ENCODE measurements at places on chromosomes 11 and 22.

- no peak for DNase-seq
Measured at GRCh38 chr22:32950366-32950765, 107.8 kb downstream of the SYN3 start.

GRCh38 chr11:44494785-44495184 is 70.7 kb upstream of the CD82 start:
- DNase-seq, result no peak

GRCh38 chr11:16013649-16014275 is 342.6 kb downstream of the SOX6 start:
- DNase-seq, result no peak

DNA sequence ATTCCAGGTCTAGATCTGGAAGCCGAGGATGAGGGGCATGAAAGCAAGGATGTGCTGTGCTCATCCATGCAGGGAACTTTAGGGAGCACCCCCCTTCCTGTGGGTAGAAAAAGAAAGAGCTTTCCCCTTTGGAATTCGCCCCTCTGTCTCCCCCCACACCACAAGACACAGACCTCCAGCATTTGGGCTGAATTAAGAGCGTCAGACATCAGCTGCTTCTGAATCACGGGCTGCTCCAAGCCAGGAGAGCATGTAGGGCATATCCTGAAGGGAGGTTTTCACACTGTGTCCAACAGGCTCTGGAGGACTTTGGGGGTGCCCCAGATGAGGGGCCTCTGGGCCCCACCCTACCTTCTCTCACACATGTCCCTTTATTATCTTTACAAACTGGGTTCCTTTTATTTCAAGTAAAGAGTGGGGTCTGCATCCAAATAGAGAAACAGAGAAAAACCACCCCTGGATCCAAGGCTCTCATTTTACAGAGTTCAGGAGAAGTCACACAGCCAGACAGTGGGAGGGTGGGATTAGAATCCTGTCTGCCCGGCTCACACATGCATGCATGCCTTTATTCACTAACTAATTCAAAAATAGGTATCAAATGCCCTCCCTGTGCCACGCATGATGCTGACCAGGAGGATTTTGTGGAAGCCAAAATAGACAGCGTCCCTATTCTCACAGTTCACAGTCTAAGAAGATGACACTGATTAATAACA is 52.8 kb downstream of the LRRC32 start:
- no peak for DNase-seq

DNA sequence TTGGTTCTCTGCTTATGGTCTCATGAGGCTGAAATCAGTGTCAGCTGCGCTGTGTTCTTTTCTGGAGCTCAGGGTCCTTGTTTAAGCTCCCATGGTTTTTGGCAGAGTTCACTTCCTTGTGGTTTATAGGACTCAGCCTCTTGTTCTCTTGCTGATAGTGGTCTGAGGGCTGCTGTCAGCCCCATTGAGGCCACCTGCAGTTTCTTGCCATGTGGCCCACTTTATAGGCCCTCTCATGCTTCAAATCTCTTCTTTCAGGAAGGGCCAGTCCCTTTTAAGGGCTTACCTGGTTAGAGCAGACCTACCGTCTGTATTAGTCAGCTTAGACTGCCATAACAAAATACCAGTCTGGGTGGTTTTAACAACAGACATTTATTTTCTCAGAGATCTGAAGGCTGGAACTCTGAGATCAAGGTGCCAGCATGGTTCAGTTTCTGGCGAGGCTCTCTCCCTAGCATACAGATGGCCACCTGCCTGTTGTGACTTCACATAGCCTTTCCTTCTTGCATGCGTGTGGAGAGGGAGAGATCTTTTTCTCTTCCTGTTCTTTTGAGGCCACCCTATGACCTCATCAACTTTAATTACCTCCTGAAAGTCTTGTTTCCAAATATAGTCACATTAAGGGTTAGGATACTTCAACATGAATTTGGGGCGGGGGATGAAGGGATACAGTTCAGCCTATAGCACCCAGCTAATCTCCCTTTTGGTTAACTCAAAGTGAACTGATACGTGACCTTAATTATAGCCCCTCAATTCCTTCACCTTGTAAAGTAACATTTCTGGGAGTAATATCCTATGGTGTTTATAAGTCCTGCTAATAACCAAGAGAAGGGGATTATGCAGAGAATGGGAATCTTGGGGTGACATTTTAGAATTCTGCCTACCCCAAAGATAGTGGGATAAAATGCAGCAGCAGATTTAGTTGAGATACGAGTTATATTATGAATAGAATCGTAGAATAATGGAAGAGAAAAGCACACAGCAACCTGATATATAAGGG is 131.8 kb downstream of the UVRAG start:
- no peak for DNase-seq

DNA sequence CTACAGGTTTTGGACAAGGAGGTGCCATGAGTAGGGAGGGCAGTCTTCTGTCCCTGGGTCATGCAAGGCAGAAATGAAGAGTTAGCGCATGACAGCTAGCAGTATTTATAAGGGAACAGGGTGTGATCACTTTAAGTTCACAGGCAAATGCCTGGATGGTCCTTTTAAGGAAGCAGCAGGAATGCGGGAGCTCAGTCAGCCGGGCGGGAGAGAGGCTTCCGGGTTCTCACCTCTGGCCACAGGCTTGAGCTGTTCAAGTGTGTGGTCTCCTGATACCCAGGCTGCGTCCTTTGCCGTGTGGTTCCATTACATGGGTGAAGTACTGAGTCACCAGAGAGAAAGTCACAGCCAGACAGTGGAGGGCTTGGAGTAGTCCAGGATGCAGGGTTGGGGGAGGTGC is 105.4 kb downstream of the BCR start:
- no peak for DNase-seq

DNA sequence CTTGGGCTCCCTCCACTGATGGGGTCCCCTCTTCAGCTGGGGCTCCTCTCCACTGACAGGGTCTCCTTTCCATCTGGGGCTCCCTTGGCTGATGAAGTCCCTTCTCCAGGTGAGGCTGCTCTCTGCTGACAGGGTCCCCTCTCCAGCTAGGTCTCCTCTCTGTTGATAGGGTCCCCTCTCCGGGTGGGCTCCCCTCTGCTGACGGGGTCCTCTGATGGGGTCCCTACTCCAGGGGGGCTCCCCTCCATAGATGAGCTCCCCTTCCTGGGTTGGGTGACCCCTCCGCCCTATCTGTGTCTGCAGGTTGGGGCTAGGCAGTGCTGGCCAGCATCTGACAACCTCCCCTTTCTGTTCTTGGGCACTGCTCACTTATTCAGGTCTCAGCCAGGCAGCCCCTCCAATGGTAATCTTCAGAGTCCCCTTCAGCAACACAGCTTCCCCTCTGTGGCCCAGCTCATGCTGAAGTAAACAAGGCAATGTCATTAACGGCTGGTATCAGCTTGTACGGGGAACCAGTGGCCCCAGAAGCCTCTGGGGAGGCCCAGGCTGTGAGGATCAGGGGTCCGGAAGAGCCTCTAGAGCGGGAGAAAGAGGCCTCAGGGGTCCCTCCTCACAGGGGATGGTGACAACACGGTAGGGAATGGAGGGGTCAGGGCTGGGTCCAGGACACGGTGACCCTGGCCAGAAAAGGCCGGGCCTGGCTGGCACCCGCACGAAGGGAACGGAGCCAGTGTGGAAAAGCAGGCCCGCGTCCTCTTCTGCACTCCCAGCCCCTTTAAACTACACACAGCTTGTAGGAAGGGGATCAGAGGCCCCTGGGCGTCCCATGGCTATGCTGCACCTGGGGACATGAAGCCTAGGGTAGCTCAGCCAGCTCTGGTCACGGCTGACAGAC is 9.6 kb upstream of the CD81 start:
- no peak for DNase-seq

GRCh38 chr11:61098778-61099177 is 3.5 kb upstream of the CD5 start:
- DNase-seq, result no peak

GRCh38 chr22:36927671-36928070 is 14.2 kb downstream of the CSF2RB start:
- DNase-seq, result no peak

DNA sequence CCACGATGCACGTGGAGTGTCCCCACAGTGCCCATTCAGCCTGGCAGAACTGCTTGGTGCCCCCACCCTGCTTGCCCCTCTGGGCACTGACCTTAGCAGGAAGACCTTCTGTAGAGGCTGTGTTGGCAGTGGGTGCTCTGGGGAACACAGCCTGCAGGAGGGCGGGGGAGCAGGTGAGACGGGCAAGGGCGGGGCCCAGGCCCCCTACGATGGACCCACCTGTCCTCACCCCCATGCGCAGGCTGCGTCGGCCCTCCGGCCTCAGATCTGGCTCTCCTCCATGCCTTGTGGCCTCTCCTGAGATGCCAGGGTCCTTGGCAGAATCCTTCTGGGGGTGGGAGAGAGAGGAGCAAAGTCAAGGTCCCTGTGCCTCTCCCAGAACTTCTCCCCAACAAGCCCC is 10.9 kb downstream of the CDC42BPG start:
- no peak for DNase-seq

DNA sequence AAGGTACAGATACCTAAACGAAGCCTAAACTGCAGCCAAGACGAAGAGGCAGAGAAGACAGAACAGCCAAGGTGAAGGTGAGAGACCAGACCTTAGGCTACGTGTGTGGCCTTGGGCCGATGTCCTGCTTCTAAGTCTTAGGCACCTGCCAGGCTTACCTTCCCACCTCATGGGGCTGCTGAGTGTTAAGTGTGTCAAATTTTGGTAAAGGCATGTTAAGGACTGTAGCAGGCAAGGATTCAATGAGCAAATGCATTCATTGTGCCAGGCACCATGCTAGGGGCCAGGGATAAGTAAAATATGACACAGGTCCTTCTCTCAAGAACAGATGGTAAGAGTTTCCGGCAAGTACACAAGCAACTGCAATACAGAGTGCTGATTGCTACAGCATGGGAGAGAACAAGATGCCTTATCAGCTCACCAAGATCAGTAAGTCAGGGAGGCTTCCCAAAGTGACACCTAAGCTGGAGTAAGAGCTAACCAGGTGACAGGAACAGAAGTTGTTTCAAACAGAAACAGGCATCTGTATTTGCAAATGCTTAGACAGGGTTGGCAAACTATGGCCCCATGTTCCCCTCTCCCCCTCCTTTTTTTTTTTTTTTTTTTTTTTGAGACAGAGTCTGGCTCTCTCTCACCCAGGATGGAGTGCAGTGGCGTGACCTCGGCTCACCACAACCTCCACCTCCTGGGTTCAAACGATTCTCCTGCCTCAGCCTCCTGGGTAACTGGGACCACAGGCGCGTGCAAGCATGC is 46.7 kb downstream of the CLTCL1 start:
- no peak for DNase-seq

- no peak for DNase-seq
Measured at GRCh38 chr22:24429411-24430365, 2.3 kb downstream of the ADORA2A start.

- no peak for DNase-seq
Measured at GRCh38 chr22:48047722-48048500, 1285.5 kb downstream of the TBC1D22A start.

GRCh38 chr11:62022211-62022610 is 54.8 kb upstream of the FTH1 start:
- DNase-seq, result no peak

DNA sequence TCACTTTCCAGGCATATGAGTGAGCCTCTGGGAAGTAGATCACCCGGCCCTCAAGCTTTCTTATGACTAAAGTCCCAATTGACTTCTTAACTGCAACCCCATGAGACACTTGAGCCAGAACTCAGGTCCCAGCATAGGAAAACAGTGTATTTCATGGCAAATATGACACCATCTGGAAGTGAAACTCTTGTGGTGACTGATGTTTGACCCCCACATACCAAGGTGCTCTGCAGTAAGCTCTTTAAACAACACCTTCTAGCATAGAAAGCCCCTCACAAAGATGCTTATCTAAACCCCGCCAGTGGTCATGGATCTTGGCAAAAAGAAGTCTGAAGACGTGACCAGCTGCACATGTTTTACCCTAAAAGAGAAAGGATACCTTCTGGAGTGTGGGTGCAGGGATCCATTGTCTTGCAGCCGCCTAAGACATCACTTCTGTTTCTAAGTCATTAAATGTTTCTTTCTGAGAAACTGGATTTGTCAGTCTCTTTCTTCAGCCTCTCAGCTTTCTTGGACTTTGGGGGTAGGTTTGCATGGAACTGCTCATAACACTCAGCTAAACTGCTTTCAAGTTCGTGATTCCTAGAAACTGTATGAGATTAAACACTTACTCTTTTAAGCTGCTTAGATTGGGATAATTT is 7.4 kb upstream of the PELI3 start:
- DNase-seq, result no peak

DNA sequence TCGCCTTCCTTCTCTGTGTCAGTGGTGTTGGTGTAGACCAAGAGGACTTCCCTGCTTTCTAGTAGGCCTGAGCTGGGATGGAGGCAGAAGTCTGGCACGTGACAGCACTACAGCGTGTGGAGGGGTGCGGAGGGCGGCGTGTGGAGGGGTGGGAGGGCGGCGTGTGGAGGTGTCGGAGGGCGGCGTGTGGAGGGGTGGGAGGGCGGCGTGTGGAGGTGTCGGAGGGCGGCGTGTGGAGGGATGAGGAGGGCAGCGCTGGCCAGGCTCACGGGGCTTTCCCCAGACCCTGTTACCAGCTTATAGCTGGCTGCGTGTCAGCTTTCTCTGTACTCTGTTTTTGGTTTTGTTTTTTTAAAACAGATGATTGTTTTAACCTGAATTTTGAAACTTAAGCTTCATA is 45.7 kb upstream of the CTTN start:
- no peak for DNase-seq

GRCh38 chr22:19150482-19151328 is 613 bp upstream of the GSC2 start:
- DNase-seq, result no peak

GRCh38 chr11:116631201-116631600 is 141.6 kb downstream of the BUD13 start:
- DNase-seq, result no peak

GRCh38 chr11:95503047-95503446 is 272.0 kb upstream of the SESN3 start:
- no peak for DNase-seq

DNA sequence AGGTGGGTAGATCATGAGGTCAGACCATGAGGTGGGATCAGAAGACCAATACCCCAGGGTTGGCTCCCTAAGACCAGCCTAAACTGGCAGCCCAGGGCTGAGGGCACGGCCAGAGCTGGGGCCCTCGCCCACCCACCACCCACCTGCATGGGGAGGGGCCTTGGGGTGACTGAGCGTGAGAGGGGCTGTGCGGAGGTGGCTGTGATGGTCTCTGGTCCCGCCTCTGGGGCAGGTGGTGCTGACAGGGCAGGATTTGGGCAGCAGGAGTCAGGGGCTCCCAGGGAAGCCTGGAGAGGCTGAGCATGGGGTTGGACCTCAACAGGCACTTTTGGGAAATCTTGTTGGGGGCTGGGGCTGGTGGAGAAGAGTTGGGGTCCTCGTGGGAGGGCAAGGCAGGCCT is 39.8 kb upstream of the MUC5AC start:
- no peak for DNase-seq

DNA sequence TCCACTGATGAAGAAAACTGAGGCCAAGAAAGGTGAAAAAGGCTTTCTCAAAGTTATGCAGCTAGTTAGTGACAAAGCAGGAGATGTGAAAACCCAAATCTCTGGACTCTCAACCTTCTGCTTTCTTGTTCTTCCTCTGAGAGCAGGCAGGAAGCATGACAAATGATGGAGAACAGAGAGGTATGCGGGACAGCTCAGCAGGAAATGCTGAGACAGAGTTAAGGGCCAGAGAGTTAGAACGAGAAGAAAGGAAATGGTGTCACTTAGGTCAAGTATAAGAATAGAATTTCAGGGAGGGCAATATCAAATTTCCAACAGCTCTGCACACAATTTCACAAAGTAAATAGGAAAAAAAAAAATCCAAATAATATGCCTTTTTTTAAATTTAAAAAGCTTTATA is 67.6 kb upstream of the ARHGAP42 start:
- no peak for DNase-seq

All from stimulated activated CD8-positive, alpha-beta memory T cell treated with anti-CD3 and anti-CD28 coated beads, Interleukin-15, amount 100 ng/mL, for 4 hours (primary cell).